NCI-H187 (cell line): ENCODE measurements at places on chromosomes 7 and 10.

GRCh38 chr10:17652585-17652984 lies 8.6 kb downstream of the STAM start:
- DNase-seq: no peak

DNA sequence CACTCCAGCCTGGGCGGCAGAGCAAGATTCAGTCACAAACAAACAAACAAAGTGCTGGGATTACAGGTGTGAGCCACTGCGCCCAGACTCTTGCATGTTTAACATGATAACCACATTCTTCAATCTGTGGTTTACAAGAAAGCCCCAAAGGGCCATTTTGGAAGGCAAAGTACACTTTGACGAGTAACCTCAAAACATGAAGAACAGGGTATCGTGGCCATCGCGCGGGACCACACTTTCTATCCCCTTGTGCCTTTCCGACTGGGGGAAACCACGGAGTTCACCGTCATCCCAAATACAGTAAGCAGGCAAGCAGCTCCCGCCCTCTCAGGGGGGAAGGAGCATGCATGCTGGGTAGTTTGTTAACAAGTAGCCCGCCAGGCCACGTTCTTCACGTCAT lies 125.2 kb downstream of the RNF216 start:
- no peak for DNase-seq

DNA sequence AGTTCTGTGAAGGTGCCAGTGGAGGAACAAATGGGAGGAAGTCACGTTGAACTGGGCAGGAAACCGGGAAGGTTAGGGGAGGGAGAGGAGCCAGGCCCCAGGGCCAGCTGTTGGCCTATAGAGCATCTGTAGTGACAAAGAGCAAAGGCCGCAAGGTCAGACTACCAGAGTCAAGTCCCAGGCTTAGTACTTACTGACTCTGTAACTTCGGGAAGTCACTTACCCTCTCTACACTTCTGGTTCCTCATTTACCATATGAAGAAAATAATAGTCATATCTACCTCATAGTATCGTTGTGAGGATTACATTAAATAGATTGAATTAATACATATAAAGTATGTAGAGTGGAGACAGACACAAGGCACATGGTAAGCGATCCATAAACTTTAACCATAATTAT lies 101.8 kb upstream of the FZD1 start:
- no peak for DNase-seq

DNA sequence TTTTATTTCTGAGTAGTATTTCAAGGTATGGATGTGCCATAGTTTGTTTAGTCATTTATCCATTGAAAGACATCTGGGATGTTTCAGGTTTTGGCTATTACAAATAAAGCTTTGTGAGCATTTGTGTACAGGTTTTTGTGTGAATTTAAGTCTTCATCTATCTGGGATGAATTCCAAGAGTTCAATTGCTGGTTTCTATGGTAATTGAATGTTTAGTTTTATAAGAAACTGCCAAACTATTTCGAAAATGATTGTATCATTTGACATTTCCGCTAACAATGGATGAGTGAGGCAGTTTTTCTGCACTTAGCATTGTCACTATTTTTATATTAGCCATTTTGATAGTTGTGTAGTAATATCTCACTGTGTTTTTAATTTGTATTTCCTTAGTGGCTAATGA lies 99.4 kb downstream of the WDFY4 start:
- DNase-seq: no peak

DNA sequence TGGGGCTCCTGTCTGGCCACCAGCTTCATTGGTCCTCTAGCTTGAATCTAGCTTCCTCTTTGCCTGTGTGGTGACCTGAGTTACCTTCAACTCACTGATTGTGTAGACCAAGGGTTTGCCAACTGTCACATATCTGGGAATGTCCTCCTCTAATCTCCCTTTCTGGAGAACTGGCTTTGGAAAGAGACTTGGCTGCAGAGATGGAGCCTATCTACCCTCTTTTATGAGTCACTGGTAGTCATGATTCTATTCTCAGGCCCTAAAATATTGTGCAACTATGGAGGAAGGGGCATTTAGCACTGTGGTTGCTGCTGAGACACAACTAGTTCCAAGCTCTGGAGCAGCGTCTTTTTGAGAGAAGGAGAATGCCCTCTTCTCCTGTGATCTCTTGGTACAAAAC lies 691.3 kb downstream of the KCNMA1 start:
- DNase-seq: no peak

DNA sequence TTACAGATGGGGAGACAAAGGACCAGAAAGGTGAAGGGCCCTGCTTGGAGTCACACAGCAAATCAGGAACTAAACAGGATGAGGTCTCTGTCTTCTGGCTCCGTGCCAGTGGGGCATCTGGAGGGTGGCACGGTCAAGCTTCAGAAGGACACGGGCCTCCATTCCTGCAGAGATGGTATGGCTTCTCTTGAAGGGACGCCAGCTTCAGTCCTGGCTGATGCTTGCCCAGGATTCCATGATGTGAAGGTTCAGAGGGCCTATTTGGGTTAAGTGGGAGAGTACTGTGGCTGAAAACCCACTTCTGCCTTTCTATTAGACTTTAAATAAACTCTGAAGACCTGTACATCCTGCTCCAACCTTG lies 6.1 kb downstream of the RAMP3 start:
- no peak for DNase-seq

GRCh38 chr10:130456616-130457015 lies 320.4 kb downstream of the GLRX3 start:
- no peak for DNase-seq

DNA sequence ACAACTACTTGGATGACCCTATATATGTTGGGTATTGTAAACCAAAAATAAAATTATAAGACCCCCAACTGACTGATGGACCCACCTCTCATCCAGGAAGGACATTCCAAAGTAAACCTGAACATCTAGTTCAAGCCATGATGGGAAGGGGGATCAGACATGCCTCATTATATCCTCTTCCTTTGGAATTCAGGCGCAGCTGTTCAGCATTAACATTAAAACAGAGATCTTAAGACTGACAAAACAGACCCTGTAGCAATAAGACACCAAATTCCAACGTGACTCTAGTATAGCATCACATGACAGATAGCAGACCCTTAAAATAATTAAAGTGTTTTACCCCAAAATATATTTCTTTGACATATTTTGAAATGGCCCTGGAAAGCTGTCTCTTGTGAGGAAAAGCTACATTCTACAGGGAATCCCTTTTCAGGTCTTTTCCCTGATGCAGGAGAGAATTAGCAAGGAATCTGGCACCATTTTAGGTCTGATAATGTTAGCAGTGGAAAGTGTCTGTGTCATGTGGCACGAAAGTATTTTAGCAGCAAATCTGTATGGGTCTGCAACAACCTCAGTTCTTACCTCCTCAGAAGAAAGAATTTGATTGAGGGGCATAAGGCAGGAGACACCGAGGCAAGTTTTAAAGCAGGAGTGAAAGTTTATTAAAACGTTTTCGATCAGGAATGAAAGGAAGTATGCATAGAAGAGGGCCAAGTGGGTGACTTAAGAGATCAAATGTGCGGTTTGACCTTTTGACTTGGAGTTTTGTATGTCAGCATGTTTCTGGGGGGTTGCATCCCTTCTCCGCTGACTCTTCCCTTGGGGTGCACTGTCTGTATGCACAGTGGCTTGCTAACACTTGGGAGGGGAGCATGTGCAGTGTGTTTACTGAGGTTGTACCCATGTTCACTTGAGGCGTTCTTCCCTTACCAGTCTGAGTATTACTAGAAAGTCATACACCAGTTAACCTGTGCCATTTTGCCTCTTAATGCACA lies 236.6 kb upstream of the PPP1R3A start:
- DNase-seq: no peak

GRCh38 chr7:6628045-6628444 lies 9.1 kb upstream of the ZNF316 start:
- no peak for DNase-seq

DNA sequence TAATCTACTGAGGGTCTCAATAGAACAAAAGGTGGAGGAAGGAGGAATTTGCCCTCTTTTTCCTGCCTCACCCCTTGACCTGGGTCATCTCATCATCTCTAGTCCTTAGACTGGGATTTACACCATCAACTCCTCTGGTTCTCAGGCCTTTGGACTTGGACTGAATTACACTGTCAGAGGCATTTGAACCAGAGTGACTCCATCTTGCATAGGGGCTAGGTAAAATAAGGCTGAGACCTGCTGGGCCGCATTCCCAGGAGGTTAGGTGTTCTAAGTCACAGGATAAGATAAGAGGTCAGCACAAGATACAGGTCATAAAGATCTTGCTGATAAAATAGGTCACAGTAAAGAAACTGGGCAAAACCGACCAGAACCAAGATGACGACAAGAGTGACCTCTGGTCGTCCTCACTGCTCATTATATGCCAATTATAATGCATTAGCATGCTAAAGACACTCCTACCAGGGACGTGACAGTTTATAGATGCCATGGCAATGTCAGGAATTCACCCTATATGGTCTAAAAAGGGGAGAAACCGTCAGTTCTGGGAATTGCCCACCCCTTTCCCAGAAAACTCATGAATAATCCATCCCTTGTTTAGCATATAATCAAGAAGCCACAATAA lies 84.0 kb downstream of the C1GALT1 start:
- no peak for DNase-seq

DNA sequence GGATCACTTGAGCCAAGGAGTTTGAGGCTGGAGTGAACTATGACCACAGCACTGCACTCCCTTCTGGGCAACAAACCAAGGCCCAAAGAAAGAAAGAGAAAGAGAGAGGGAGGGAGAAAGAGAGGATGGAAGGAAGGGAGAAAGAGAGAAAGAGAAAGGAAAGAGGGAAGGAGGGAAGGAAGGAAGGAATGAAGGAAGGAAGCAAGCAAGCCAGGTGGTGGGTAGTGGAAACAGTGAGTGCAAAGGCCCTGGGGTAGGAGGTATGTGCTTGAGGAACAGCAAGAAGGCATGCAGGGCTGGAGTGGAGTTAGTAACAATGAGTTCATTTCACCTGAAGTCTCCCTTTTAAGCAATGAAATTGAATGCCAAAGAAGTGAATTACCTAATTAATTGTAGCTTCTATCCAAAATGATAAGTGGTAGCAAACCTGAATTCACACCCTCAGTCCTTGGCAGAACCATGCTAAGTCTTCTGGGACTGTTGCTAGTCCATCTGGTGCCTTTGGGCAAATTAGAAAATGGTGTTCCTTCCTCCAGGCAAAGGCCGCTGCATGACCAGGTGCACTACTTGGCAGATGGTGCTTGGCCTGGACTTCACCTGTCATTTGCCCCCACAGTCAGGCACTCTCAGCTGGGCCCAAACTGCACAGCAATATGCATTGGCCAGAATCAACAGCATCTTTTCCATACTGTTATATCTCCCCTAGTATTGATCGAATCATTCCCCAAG lies 67.4 kb upstream of the MPP7 start:
- no peak for DNase-seq

GRCh38 chr7:23276947-23277346 lies 22.2 kb upstream of the MALSU1 start:
- no peak for DNase-seq

DNA sequence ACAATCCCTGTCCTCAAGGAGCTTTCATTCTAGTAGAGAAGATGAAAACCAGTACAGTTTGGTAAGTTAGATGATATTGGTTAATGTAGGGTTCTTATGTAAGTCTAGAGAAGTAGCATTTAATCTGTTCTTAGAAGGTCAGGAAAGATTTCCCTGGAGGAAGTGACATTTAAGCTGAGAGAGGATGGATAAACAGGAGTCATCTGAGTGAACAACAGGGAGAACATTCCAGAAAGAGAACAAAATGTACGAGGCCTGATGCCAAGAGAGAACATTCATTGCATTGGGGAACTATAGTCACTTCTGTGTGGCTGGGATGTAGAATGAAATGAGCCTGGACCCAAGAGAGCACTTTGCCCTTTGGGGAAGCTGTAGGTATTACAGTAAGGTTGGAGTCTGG lies 88.0 kb downstream of the CFTR start:
- DNase-seq: no peak

GRCh38 chr10:131591936-131592335 lies 280.4 kb upstream of the TCERG1L start:
- DNase-seq: no peak

DNA sequence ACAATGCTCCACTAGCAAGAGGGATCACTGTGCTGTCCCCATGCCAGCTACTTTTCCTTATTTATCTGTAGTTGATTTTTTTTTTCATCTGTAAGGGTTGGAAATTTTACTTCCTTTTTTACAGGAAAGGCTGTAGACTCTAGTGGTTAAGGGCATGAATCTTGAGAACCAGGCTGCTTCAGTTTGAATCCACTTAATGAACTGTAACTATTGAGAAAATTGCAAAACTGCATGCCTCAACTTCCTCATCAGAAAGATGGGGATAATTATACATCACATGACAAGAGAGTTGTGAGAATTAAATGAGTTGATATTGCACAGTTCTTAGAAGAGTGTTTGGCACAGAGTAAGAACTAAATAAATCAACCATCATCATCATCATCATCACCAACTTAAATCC lies 106.4 kb upstream of the GSDME start:
- no peak for DNase-seq

GRCh38 chr7:42087616-42088015 lies 149.4 kb downstream of the GLI3 start:
- no peak for DNase-seq

DNA sequence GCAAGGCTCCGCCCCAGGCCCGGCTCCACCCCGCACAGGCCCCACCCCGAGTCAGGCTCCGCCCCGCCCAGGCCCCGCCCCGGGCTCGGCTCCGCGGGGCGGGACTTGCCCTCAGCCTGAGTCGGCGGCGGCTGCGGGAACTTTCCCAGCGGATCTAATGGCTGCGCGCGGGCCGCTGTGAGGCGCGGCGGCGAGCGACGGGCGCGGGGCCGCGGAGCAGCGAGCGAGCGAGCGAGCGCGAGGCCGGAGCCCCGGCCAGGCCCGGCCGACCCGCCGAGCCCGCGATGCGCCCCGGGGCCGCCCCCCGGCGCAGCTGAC lies at the start of gene INPP5A:
Gene INPP5A (plus strand): TSS at position 104 of the 318 bp plus-strand sequence. CDS start 310 bp downstream, outside the sequence.
- no peak for DNase-seq

- no peak for DNase-seq
Measured at GRCh38 chr7:8963722-8964121, 530.3 kb downstream of the NXPH1 start.

GRCh38 chr7:155922067-155922816 lies 110.0 kb upstream of the SHH start:
- DNase-seq: no peak

- DNase-seq: no peak
Measured at GRCh38 chr7:30800785-30801252, 29.6 kb downstream of the MINDY4 start.

- no peak for DNase-seq
Measured at GRCh38 chr10:117139581-117140524, 1.8 kb upstream of the VAX1 start.

GRCh38 chr7:159000859-159001435 lies 143.7 kb downstream of the VIPR2 start:
- no peak for DNase-seq

DNA sequence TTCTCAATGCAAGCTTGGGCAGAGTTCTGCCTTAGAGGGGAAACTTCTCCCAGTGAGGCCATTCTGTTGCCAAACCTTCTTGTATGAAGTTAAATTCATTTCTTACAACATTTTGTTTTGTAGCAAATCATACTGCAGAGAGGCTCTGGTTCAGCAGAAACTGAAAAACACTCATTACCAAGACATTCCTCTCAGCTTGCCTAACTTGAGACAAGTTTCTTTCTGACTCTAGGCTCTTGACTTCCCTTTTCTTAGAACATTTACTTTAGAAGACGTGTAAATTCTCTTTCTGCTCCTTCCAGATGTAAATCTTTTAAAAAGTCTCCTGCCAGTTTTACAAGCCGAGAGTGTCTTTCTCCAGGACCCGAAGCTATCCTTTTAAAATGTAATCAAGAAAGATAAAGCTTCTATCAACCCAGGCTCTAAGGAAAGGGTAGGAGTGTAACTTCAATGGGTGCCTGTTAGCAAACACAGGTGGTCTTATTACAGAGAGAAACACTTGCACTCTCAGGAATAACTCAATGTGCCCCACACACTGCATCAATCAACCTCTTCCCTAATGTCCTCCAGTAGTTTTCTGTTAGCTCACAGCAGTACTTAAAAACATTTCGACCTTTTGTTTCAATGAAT lies 80.5 kb upstream of the TAS2R16 start:
- no peak for DNase-seq
